ENCODE measurements at places on chromosomes 5 and 9. TPM values are rescaled to one million over a fixed set of nuclear protein-coding genes. Genes with fewer than 3 reads are reported as not detected.

Gene PCDHA9
- 0.04 TPM for polyA plus RNA-seq

Gene TMEM252
- not detected for polyA plus RNA-seq

Gene ENTREP1
- polyA plus RNA-seq: not detected

GRCh38 chr5:54215233-54215736 lies 95.1 kb downstream of the ARL15 start:
- no peak for DNase-seq

DNA sequence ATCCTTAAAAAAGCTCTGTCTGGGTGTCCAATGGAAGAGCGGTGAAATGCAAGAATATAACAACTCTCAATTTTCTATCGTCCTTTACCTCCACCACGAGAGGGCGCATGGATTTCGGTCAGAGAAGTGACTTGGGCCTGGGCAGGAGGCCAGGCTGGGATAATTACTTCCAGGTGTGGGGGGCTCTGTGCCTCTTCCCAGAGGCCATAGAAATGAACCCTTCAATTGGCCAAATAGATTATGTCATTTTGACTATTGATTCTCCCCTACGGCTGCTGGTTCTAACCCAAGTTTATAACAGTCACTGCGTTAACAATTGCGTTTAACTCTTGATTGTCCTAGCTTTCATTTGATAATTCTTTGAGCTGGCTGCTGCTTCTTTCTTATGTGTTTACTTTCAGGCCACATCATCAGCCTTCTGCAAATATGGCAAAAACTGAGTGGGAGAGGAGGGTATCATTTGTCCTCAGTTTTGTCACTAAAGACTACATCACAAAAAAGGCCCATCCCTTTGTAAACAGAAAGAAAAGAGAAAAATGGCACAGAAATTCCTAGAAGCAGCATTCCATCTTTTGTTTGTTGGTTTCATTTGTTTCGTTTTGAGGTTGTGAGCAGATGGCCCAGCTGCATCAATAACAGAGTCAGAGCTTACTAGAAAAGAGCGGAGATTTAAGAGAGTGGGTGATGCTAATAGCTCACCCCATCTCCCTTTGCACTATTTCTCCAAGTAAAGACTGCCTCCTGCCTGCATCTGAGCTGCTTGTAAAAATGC lies 45.4 kb upstream of the ZFR start:
- DNase-seq: peak; percentile 75

- no peak for DNase-seq
These were observed 25.0 kb downstream of the ANKRD33B start for GRCh38 chr5:10588779-10589447.

DNA sequence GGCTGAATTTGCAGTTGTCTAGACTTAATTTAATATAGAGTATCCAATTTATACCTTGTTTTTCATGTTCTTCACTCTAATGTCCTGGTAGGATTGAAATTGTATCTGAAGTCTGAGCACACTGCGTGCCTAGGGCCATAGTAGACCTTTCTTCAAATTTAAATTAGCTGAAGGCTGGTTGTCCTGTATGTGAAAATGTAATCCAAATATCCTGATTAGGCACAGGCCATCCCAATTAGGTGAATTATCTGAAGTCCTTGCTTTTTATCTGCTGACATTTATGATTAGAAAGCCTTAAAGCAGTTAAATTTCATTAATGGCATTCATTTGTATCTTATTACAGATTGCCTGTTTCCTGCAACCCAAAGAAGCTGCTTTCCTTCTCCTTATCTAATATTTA lies 20.4 kb downstream of the CDC26 start:
- DNase-seq: no peak
